ENCODE measurements at places on chromosomes 5 and 9.

GRCh38 chr9:19471737-19472648, 63.2 kb downstream of the ACER2 start:
- DNase-seq = no peak

DNA sequence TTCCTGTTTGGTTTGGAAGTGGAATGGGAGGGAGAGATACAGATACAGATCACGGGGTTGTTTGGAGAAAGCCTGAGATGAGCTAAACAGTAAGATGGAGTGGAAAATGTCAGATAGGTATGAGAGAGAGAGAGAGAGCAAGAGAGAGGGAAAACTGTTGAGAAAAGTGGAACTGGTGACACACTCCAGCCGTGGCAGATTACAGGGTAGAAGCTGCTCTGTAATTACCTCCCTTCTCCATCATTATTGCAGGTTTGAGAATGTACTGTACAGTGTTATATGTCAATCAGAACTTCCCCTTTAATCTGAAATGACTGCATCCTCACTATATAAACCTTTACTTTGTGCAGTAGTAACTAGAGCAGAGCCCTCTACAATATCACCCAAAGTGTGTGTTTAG, 74.5 kb upstream of the WWC1 start:
- no peak for DNase-seq

GRCh38 chr5:132500931-132501628, 10.5 kb upstream of the IRF1 start:
- DNase-seq = peak; percentile 42

GRCh38 chr9:3852545-3852944, 326.7 kb upstream of the RFX3 start:
- no peak for DNase-seq

- DNase-seq = no peak
These were observed 367.4 kb downstream of the KIAA0825 start for GRCh38 chr5:94250985-94251384.

GRCh38 chr5:138874241-138874640, 894 bp downstream of the LRRTM2 start:
- no peak for DNase-seq

DNA sequence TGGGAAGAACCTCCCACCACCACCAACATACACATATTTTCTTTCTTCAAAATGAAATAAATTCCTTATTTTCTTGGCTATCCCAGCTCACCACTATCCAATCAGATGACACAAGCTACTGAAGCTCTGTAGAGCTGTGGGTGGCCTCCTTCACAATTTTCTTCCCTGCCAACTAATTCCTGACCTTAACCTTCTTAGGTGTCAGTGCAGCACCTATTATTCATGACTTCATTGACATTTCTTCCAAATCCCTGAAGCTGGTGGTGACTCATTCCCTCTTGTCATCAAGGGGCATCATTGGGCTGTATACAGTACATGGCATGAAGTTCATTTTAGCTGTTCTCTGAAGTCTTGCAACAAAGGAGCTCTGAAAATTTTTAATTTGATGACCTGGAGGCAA, 42.0 kb upstream of the ADRA1B start:
- DNase-seq = no peak

DNA sequence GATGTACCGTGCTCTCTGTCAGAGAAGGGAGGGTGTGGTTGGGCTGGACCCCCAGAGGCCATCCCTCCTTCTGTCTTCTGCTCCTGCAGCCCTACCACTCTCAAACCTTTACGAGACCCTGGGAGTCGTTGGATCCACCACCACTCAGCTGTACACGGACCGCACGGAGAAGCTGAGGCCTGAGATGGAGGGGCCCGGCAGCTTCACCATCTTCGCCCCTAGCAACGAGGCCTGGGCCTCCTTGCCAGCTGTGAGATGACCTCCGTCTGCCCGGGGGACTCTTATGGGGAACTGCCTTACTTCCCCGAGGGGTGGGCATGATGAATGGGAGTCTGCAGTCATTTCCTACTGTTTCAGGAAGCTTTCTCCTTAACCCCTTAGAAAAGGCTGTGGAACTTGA, 17.5 kb downstream of the TGFBI start:
- no peak for DNase-seq

DNA sequence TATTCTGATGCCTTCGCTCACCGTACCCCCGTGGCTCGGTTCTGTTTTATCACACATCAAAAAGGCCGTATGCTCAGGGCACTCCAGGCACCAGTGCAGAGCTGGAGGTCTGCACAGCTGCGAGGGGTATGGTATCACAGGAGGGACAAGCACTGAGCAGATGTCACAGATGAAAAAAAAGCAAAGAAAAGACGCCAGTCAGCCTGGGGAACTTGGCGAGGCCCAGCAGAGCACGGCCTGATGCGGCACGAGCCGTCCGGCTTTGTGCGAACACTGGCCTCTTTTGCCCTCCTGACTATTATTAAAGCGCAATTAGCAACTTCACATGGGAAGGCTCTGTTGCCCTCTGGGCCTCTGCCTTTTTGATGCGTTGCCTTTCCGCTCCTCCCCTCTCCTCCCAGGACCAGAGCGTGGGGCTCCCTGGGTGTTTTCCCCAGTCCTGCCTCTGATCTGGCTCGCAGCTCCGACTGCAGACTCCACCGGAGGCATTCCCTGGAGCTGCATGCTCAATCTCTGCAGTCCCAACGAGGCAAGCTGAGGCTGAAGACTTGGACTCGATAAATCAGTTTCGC, 44.4 kb downstream of the AK8 start:
- no peak for DNase-seq

DNA sequence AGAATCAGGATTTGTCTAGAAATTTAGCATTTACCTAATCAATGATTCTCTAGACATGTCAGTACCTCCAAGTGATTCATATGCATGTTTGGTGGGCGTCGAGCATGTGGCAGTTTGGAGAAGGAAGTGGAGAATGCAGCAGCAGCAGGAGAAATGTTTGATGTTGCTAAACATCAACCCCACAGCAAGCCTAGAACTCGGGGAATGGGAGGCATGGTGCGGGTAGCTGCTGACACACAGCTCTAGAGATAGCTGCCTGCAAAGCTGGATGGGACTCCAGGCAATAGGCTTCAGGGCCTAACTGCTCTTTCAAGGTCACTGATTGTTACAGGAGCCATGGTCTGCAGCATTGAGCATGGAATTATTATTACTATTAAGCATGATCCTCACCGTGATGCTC, 137.3 kb downstream of the DOCK8 start:
- no peak for DNase-seq

Measured in GM04504 (cell line).